ENCODE measurements at places on chromosomes 16 and 17.

DNA sequence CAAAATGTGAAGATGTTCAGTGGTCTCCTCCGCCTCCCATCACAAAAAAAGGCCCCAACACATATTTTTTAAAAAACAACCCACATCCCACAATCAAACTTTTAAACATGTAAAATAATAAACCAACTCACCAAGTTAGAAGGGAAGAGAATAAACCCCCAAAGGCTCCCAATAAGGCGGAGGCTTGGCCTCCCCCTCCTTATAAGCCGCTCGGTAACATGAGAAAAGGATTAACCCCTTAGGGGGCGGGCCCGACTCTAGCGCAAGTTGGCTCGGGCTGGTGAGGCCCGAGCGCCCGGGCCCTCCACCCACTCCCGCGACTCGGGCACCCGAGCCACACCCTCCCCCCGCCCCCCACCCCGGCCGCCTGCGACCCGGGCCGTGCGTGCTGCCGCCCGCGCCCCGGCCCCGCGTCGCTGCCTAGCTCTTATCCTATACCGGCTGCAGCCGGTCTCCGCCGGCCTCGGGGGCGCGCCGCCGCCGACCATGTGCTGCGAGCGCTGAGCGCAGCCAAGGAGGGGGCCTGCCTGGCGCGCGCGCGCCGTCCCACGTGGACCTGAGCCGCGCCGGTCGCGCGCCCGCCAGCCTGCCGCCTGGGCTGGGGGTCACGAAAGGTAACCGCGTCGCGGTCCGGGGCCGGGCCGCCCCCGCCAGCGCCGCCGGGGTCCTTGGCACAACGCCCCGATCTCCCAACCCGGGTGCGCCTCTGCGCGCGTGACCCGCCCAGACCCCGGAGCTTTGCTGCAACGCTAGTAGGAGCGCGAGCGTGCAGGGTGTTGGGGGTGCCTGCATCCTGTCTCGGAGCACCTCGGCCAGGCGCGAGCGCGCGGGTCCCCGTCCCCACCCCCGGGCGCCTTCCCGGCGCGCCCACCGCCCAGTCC, at the start of the genes ARSG and SLC16A6:
Gene ARSG, plus strand, starts transcription at position 541 of the 881 bp plus-strand sequence. CDS start 15,999 bp downstream, outside the sequence.
Gene SLC16A6, minus strand, starts transcription at position 173 of the 881 bp plus-strand sequence. CDS start 12,807 bp downstream, outside the sequence.
- peak; percentile 77 for DNase-seq

GRCh38 chr16:19831678-19832077, 53.0 kb downstream of the GPRC5B start:
- DNase-seq: no peak

GRCh38 chr16:28217326-28217725, 5.6 kb upstream of the XPO6 start:
- no peak for DNase-seq

GRCh38 chr17:72472106-72472505, 351.3 kb downstream of the SOX9 start:
- DNase-seq: no peak

DNA sequence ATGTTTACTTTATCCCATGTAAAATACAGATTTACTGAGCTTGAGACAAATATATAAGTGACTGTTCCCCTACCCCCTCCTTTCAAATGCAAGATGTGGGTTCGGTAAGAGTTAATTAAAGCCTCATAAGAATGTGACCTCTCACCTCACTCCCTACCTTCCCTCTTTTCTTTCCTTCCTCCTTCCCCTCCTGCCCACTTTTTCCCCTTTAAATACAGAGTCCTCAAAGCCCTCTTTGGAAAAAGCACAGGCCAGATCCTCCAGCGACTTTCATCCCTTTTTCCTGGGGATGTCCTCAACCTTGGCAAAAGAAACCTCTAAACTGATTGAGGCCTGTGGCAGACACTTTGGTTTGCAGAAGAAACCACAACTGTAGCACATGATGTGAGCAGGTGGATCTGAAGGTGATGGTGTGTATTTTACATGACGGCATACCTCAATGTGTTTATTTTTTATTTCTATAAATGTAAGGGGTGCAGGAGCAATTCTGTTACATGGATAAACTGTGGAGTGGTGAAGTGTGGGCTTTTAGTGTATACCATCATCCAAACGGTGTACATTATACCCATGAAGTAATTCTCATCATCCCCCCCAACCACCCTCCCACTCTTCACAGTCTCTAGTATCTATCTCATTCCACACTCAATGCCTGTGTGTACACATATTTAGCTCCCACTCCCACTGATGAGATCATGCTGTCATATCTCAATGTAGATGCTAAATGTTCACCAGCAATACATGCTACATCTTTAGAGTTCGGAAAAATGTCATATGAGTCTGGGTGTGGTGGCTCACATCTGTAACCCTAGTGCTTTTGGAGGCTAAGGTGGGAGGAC, 77.7 kb downstream of the XYLT1 start:
- DNase-seq: no peak

GRCh38 chr16:9870962-9871361, 311.3 kb downstream of the GRIN2A start:
- no peak for DNase-seq

- DNase-seq: no peak
These were observed 73.1 kb upstream of the CES5A start for GRCh38 chr16:55948230-55948629.

DNA sequence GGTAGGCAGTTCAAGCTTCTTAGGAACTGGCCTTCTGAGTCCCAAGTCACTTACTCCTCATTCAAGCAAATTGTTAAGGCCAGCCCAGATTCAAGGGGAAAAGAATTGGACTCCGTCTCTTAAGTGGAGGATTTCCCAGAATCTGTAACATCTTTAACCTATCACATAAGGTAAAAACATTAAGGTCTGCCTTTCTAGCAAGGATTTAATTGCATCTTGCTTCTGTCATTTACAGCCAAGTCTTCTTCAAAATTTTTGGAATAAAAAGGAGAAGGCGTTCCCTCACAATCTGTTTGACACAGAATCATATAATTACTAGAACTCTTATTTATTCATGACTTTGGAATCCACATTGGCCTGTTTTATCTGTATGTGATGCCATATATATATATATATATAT, 56.5 kb upstream of the ADORA2B start:
- no peak for DNase-seq

GRCh38 chr16:813204-813915, 12.8 kb upstream of the GNG13 start:
- peak; percentile 52 for DNase-seq

- DNase-seq: no peak
These were observed 150.0 kb downstream of the VPS53 start for GRCh38 chr17:564526-565065.

DNA sequence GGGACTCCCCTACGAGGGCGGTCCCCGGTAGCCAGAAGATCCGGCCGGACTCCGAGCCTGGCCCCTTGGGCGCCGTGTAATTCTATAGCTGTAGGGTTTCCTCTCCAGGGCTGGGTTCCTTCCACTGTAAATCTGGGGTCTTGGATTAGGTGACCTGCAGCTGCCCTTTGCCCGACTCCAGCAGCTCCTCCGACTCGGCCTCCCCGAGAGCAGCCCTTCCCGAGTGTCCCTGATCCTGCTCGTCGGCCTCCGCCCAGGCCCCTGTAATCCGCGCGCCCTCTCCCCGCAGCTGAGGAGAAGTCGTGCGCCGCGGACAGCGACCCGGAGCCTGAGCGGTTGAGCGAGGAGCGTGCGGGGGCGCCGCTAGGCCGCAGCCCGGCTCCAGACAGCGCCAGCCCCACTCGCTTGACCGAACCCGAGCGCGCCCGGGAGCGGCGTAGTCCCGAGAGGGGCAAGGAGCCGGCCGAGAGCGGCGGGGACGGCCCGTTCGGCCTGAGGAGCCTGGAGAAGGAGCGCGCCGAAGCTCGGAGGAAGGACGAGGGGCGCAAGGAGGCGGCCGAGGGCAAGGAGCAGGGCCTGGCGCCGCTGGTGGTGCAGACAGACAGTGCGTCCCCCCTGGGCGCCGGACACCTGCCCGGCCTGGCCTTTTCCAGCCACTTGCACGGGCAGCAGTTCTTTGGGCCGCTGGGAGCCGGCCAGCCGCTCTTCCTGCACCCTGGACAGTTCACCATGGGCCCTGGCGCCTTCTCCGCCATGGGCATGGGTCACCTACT, 5.5 kb downstream of the TBX2 start:
- no peak for DNase-seq

- DNase-seq: no peak
These were observed 7.4 kb downstream of the DNASE1 start for GRCh38 chr16:3661922-3662321.

GRCh38 chr17:62819511-62820221, 11.6 kb upstream of the MARCHF10 start:
- DNase-seq: no peak

DNA sequence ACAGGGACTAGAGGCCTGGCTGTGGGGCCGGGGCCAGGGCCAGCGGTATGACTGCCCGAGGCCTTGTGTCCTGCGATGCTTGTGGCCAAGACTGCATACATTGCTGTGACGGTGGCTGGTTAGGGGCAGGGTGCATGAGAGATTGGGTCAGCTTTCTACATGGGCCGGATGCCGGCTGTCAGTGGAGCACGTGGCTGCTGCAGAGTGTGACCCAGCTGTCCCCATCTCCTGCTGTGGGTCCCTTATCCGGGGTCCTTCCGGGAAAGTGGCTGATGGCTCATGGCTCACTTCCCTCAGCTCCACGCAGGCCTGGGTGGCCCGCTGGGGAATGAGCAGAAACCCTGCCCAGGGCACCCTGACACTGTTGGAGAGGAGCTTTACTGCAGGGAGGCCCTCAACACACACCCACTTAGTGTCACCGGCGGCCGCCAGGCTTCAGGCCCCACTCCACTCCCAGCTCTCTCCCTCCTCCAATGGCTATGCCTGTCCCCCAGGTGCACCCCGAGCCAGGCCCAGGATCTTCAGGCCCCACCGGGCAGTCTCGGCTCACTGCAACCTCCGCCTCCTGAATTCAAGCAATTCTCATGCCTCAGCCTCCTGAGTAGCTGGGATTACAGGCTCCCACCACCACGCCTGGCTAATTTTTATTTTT, 808 bp upstream of the RGS11 start:
- no peak for DNase-seq

DNA sequence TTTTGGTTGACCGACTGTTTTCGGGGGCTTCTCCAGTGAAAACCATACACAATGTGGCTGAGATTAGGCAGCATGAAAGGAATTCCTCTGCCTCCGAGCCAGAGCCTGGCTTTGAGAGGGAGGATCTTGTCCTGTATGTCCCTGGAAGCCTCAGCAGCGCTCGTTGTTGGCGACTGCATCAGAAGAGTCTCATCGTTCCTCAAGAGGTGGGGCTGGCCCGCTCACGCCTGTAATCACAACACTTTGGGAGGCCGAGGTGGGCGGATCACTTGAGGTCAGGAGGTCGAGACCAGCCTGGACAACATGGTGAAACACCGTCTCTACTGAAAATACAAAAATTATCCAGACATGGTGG, 15.0 kb downstream of the HS3ST6 start:
- no peak for DNase-seq

GRCh38 chr17:38738007-38738662, 8.0 kb downstream of the CISD3 start:
- DNase-seq: no peak

- no peak for DNase-seq
These were observed 13.8 kb downstream of the UNC13D start for GRCh38 chr17:75830164-75831031.

- DNase-seq: no peak
These were observed 4.0 kb upstream of the SCRN2 start for GRCh38 chr17:47844814-47845715.

DNA sequence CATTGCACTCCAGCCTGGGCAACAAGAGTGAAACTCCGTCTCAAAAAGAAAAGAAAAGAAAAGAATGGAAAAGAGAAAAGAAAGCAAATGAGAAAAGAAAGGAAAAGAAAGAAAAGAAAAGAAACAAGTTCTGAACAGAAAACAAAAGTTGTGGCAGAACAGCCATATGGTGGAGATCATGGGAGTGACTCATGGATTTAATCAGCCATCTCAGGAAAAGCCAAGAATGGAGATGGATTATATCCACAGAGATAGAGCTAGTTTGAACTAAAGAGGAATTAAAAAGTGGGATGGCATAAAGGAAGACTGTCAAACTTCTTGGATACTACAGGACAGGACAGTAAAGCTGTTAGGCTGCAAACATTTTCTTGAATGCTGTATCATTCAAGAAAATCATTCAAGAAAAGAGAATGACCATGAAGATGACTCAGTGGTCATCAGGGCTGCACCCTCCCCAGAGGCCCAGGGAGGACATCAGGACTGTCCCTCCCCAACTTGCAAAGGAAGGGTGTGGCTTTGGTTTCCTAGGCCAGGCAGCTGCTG, 120.6 kb downstream of the USP22 start:
- no peak for DNase-seq

- no peak for DNase-seq
These were observed 168.0 kb downstream of the AATF start for GRCh38 chr17:37116671-37117185.

DNA sequence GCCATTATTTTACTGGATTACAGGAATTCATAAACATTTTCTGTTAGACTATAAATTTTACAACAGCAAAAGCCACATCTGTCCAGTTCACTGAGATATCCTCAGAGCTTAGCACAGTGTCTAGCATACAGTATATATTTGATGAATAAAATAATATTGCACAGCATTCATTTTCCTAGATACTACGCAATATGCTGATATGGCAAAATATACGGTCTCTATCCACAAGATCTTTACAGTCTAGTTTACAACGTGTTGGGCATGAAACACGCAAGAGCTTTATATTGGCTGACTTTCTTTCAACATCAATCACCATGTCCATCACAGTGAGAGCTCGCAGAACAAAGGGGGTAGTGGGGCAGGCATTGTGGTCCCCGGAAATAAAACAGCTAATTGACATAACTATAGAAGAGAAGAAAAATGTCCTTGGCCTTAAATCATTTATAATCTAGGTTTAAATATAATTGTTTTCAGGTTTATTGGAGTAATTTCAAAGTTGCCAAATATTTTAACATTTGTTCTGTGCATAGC, 43.5 kb downstream of the ZNF652 start:
- DNase-seq: no peak

DNA sequence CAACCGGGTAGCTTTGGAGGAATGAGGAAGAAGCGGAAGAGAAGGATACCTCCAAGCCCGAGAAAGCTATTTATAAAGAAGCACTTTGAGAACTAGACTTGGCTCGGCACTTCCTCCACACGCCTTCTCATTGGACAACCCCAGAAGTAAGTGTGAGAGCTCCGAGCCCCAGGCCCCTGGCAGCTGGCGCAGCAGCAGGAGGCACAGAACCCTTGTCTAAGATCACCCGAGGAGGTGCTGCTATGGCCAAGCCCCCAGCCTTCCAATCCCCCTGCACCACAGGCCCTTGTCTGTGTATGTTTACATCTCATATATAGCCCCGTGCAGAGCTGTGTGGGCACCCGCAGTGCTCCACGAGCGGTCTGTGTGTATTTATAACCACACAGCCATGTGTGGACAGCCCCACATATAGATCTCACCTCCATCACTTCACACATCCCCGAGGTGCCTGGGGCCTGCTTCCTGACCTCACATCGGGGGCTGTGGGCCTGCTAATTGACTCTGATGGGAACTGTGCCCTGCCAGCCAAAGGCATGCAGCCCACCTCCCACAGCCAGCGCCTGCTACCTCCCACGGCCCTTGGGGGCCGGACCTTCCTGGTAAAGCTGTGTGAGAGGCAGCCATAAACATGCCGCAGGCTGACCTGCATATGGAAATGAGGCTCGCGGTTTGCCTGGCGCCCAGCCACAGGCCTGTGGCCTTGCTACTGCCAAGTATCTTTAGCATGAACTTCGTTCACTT, 96.1 kb downstream of the C17orf67 start:
- DNase-seq: no peak
